ENCODE measurements at places on chromosomes 2 and 18.

GRCh38 chr2:197191177-197191939 is 119.2 kb downstream of the ANKRD44 start:
- peak; percentile 21 for DNase-seq

DNA sequence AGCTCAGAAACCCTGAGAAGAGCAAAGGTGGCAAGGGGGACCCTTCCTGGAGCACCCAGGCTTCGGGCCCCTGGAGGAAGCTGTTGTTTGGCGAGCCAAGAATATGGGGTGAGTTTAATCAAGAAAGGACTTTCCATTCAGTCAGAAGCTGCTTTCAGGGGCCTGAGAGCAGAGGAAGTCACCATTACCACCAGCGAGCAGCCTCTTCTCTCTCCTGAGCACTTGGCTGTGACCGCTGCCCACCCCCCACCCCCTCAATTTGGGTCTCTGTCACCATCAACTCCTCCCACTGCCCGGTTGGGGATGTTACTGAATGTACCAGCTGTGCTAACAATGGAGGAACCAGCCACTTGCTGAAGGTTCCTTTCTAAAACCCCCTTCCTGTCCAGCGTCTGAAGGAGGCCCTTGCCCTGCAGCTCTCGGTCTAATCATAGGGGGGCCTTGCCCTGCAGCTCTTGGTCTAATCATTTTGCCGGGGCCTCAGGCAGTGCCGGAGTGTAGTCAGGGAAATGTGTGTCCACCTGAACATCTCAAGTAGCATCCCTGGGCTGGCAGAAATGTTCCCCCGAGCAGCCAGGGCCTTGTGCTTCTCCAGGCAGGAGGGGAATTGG is 943 bp downstream of the INPP5D start:
- no peak for DNase-seq

- peak; percentile 27 for DNase-seq
Measured at GRCh38 chr18:54679318-54680149, 88.5 kb downstream of the DYNAP start.

DNA sequence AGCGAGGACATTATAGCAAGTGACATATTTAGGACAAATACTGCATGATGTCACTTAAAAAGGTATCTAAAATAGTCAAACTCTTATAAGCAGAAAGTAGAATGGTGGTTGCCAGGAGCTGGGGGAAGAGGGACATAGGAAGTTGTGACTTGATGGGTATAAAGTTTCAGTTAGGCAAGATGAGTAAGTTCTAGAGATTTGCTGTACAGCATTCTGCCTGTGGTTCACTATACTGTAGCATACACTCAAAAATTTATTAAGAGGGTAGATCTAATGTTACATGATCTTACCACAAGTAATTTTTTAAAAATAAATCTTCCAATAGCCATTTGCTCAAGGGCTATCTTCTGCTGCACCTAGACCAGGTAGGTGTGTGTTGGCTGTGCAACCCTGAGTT is 78.1 kb upstream of the NPAS2 start:
- no peak for DNase-seq

DNA sequence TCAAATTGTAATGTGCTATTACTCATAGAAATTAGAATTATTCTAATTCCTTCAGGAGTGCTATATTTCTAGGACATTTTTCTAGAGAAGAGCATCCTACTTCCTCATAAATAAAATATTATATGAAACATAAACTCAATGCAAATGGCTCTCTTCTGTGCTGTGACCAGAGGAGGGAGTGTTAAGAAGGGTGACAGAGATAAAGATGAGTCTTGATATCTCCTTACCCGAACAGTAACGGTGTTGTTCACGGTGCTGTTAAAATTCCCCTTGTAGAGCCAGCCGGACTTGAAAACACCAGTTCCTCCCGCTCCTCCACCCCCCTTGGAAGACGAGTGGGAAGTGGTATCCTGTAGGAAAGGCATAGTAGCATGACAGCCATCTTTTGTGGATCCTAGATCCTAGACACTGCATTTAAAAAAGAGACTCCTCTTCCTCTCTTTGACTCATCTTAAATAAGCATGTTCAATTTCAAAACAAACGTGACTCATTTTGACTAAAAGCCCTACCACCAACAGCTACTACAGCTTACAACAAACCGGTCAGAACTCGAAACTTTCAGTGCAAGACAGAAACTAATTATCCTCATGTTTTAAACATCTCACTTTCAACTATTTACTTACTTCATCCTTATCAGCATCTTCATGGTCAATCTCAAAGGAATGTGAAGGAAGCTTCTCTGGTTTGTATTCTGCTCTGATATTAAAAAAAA is 156.3 kb downstream of the DOCK10 start:
- DNase-seq = no peak

GRCh38 chr2:221133941-221134340 is 438.2 kb downstream of the EPHA4 start:
- DNase-seq = no peak

DNA sequence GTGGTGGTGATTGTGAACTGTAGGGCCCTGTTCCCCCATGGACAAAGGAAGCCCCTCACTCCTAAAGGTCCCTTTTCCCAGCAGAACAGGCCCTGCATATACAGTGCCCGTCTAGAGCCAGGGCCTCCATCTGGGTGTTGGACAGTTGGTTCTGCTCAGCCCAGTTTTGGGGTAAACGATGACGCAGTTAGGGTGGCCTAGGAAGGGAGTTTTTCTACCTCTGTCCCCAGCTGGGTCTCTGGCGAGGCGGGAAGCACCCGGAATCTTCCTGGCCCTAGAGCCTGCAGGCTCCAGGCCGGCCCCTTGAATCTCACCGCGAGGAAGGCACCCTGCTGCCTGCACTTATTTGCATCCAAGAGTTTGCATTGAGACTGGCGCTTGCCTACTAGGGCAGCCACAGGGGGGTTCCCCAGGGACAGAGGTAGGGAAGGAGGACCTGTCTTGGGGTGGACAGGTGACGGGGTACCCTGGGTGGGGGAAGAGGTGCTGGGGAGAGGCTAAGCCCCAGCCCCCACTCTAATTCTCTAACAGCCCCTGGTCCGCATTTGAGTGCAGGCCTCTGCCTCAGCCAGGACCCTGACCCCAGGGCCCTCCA is 529 bp upstream of the MTA3 start:
- peak; percentile 38 for DNase-seq

GRCh38 chr2:219637842-219638185 is 10.4 kb downstream of the SLC4A3 start:
- DNase-seq = no peak

GRCh38 chr2:68435615-68436014 is 31.5 kb downstream of the FBXO48 start:
- DNase-seq = no peak

DNA sequence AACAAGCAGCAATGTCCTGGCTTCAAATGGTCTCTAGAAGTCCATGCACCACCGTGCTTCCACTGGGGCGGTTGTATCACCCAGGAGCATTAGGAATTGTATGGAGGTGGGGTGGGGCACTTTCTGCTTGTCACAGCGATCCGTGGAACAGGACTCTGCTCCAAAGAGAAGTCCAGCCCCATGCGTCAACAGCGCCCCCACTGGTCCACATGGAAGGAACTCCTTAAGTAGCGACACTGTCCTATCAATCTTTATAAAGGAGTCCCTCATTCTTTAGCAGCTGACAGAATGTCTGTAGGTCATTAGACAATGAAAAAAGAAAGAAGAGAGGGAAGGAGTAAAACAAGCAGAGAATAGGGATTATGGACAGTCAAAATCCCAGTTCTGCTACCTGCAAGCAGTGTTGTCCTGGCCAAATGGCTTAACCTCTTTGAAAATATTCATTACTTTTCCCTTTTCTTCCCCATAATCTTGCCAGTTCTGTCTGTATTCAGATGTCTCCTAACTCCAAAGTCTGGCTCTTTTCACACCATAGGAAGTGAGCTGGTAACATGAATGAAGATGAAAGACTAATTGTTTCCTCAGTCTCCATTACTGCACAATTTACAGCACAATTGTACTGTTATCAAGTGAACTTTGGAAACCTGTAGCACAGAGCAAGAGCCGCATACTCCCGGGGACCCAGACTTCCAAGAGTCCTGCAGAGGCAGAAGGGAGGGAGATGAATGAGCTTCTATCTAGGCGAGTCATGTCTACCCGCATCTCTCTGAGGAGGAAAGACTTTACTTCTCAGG is 9.9 kb downstream of the NFE2L2 start:
- peak; percentile 66 for DNase-seq
